DND-41 (cell line): ENCODE measurements at places on chromosomes 1 and 21.

DNA sequence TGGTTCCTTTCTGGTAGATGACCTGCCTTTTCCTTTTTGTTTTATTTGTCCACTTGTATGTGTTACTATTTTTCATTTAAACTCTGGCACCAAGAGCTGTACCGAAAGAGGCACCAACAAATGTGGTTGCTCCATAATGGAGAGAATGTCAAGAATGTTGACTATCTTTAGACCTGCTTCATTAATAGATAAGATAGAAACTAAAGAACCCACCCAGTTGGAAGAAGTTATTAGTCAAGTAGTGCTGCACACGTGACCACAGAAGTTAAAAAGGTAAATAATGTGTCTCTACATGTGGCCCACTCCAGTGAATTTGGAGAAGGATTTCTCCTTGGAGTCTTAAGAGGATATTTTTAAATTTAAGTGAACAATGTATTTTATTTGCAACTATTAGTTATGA, 9.3 kb downstream of the ATP1A1 start:
- no peak for DNase-seq

DNA sequence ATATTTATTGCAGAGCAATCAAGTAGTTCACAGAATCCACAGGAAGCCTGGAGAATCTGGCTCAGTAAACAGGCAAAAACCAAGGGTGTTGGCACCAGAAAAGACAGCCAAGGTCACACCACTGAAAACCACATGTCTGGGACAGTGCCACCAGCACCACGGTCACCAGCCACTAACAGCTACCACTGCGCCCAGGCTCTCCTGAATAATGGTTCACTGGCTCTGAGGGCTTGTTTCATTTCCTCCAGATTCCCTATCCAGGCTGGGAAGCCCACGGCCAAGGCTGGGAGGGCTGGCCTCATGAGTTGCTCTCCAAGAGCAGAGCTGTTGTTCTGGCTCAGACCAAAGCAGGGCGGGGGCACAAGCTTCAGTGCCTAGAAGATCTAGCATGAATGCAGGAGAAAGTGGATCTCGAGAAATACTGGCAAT, 54.5 kb upstream of the PTGFRN start:
- DNase-seq, result no peak

- no peak for DNase-seq
Measured at GRCh38 chr1:89812992-89813391, 7.8 kb upstream of the LRRC8D start.

GRCh38 chr1:31734582-31735107, 29.5 kb downstream of the ADGRB2 start:
- DNase-seq, result no peak
